ENCODE measurements at places on chromosomes 11 and 22. TPM values are rescaled to one million over a fixed set of nuclear protein-coding genes. Genes with fewer than 3 reads are reported as not detected.

Gene FGF19
- total RNA-seq = not detected

Gene IGLL1
- not detected for total RNA-seq

Gene TRPM5
- total RNA-seq = 0.11 TPM

Gene PYGM
- 1.8 TPM for total RNA-seq

Gene C11orf91
- not detected for total RNA-seq

Gene MS4A7
- total RNA-seq = 5.9 TPM

Gene CBY1
- total RNA-seq = 40.5 TPM

DNA sequence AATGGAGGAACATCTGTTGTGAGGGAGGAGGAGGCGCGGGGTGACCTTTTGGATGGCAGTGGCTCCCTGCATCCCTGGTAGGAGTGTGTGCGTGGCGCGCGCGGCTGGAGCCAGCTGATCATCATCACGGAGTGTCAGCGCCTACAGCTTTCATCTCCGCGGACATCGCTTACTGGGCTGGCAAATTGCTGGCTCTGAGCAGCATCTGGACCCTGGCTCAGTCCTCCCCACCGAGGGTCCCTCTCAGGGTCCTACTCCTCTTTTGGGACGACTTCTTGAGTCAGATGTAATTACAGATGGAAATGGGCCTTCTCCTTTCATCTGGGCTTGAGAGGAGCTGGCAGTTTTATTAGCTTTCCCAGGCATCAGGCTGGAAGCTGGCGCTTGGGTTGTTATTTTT, 85.3 kb downstream of the CACNA1I start:
- no peak for DNase-seq

DNA sequence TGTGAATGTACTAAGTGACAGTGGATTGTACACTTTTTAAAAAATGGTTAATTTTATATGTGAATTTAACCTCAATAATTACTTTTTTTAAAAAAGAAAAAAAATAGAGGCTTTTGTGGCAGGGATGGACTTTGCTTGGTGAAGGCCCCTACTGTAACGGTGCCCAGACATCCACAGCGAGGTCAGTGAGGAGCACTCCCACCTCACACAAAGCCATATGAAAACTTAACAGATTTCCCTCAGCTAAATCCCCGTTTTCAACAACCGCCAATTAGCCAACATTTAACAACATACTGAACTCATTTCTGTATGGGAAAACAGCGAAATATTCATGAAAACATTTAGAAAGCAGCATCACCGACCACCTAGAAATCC, 642 bp upstream of the C11orf58 start:
- DNase-seq = no peak

GRCh38 chr11:112211536-112211935, 14.7 kb upstream of the PTS start:
- DNase-seq = no peak

DNA sequence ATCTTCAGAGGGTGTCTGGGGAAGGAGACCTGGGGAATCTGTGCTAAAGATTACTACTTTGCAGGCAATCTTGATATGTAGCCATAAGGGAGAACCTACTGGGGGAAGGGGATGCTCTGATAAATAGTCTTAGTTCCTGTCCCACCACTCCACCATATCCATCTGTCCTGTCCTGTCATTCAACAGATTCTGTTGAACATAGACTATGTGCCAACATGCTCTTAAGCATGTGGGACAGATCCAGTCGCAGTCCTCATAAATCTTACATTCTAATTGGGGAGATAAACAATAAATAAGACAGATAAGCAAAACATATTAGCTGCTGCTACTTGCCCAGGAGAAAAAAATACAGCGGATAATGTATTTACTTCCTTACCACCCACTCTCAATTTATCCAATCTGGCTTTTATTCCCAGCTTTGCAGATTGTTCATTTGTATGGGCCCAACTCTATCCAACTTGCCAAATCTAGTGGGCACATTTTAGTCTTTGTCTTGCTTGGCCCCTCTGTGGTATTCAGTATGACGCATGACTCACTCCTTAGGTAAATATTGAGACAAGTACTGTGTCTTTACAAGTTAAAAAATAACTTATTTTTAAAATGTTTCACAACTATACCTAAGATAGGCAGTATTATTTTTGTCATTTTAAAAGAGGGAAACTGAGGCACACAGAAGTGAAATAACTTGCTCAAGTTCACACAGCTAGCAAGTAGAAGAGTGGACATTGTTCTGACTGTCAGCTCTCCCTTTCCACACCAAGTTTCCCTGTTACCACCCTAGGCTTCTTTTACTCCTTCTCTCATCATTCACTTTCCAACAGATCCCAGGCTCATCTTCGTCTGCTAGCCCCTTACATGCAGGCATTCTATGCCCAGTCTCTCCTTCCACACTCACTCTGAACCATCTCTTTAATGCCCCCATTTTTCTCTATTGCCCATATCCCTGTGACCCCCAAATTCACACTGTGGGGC, 133.6 kb upstream of the SESN3 start:
- DNase-seq = no peak

GRCh38 chr22:23357053-23357452, 176.7 kb downstream of the BCR start:
- DNase-seq = no peak

DNA sequence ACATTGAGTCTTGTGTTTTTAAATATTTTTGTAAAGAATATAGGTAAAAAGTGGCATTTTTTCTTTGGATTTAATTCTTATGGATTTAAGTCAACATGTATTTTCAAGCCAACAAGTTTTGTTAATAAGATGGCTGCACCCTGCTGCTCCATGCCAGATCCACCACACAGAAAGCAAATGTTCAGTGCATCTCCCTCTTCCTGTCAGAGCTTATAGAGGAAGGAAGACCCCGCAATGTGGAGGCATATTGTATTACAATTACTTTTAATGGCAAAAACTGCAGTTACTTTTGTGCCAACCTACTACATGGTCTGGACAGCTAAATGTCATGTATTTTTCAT, 333 bp upstream of the CD3E start:
- no peak for DNase-seq

DNA sequence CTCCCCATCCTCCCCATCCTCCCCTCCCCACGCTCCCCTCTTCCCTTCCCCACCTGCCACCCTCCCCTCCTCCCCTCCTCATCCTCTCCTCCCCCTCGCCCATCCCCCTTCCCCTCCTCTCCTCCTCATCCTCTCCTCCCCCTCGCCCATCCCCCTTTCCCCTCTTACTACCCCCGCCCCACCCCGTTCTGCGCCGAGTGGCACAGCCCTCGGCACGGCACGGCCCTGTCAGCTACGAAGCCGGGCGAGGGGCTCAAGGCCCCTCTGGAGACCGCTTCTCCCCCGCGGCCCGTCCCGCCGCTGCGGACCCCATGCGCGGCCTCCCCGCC, 449.9 kb downstream of the OPCML start:
- DNase-seq = no peak

GRCh38 chr11:34349882-34350281, 7.9 kb downstream of the ABTB2 start:
- DNase-seq = no peak

- no peak for DNase-seq
Measured at GRCh38 chr11:134372536-134372935, 39.5 kb downstream of the B3GAT1 start.

DNA sequence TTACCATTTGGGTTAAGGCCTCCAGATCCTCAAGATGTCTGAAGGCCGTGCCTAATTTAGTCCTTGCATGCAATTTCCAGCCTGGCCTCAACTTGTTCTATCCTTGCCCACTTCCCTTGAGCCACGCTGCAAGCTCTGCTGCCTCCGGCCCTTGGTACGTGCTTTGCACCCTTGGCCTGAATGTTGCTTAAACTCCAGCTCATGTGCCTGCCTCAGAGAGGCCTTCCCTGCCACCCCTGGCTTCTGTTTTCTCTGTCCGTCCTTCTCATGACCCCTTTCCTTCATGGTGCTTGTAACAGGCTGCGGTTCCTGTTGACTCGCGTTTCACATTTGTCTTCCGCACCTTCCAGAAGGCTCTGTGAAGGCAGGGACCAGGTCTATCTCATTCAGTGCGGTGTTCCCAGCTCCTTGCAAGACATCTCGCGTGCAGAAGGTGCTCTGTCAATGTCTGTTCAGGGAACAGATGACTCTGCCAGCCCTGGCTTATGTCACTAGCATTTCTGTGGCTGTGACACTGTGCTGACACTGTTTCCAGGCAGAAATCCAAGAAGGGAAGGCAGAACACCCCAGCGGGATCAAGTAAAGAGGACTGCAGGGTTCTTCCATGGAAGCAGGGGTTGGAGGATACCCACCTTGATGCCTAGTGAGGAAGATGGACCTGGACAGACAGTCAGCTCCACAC, 61.8 kb downstream of the FBLN1 start:
- DNase-seq = no peak

- no peak for DNase-seq
Measured at GRCh38 chr22:37095113-37095512, 14.4 kb downstream of the TMPRSS6 start.

DNA sequence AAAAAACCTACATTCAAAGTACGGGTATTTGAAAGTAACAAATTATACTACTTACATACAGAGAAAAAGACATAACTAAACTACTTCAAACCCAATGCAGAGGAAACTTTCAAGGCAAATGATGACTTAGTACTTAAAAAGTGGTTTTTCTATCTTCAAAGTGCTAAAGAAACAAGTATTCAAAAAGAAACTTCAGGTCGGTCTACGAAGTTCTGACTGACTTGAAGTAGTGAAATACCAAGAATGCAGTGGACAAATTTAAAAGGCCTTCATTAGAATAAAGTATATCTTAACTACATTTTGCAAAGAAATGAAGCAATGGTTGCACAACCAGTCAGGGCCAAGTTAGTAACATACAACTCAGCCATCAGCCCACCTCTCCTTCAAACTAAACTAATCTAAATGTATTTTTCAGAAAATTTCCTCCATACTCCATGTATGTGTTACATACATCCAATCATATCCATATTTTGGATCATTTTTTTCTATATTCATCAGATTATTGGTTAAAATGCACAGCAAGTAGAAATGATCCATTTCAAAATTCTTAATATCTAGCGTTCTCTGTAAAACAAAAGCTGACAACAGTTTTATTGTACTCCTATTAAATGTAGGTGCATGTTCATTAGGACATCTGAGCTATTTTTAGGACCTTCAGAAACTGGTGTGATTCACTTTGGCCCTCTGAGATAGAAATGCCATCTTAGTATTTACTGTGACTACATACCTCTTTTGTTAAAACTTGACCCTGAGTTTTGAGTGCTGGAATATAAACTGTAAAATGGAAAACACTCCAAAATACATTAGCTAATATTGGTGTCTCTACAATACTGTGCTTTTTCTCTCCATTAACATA, 49.9 kb downstream of the BIRC2 start:
- no peak for DNase-seq

DNA sequence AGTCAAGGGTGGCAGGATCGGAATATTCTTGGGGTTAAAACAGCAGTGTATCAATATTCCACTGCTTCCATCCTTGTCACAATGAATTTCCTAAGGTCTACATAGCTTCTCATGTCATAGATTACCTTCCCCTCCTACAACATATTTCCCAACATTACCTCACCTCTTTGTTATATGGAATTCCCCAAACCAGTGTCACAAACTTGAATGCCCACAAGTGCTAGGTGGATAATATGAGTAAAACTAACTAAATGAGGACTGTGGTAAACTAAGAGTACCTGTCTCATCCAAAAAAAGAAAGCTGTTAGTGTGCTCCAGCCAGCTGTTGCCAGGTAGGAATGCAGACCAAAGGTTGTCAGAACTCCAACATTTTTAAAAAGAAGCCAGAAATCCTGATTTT, 17.0 kb upstream of the NUCB2 start:
- no peak for DNase-seq

- no peak for DNase-seq
Measured at GRCh38 chr11:67136156-67136555, 17.1 kb downstream of the KDM2A start.

DNA sequence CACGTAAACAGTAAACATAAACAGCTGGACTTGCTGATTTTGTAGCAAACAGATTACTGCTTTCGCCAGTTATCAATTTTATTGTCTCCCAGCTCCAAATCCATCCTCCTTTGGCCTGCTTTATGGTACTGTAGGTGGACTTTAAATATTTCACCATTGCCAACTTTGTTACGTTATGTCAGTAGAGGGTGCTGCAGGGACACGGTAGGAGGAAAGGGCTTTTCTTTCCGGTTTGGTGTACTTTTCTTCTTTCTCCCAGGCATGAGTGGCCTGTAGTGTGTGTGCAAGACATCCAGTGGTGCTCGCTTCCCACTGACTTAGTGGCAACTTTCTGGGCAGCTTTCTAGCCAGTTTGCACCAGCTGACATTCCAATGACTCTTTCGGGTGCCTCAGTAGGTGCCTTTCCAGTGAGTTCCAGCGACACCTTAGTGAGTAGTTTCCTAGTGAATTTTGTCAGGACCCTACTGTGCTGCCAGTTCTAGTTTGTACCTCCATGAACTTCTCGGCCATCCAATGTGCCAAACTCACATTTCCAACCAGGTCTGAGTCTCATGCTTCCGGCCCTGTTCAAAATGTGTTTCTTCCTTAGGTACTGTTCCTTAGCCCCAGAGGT, 267.6 kb upstream of the TENM4 start:
- no peak for DNase-seq

GRCh38 chr22:49922484-49922883, 4.0 kb downstream of the CRELD2 start:
- DNase-seq = no peak

- no peak for DNase-seq
Measured at GRCh38 chr22:49093192-49093880, 734.3 kb downstream of the BRD1 start.
